ENCODE measurements at places on chromosomes 1 and 21.

- DNase-seq = no peak
These were observed 5.3 kb downstream of the RXFP4 start for GRCh38 chr1:155946633-155947219.

GRCh38 chr1:97603776-97604175 lies 317.1 kb downstream of the DPYD start:
- DNase-seq = no peak

- DNase-seq = no peak
These were observed 58.8 kb downstream of the PRKCZ start for GRCh38 chr1:2108877-2109580.

- no peak for DNase-seq
These were observed 12.5 kb downstream of the EPS15 start for GRCh38 chr1:51506537-51506936.

- no peak for DNase-seq
These were observed 51.0 kb upstream of the ERRFI1 start for GRCh38 chr1:8077120-8077573.

- no peak for DNase-seq
These were observed 141.8 kb upstream of the ADAMTS5 start for GRCh38 chr21:27108701-27109100.

GRCh38 chr1:198153103-198153502 lies 3.7 kb upstream of the NEK7 start:
- no peak for DNase-seq

GRCh38 chr1:161915051-161915503 lies 108.6 kb downstream of the OLFML2B start:
- no peak for DNase-seq

DNA sequence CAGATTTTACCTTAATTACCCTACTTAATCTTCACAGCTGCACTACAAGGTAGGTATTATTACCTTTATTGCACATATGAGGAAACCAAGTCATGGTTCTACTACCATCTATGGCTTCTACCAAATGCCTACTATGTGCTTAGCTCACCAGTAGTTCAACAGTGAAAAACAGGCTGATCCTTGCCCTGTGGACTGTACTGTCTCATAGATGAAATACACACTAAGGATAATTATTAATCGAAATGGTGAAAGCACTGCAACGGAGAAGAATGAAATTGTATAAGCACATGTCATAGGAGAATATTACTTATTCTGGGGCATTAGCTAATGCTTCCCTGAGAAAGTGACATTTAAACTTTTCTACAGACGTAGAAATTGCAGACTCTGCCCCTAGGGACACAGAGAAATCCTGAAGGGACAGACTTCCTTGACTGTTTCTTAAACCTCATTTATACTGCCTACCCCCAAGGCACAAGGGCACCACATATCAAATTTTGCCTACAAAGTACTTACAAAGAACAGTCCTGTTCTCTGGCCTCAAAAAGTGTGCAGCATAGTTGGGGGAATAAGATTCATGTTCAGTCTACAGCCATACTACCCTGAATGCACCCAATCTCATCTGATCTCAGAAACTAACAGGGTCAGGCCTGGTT lies 148.4 kb upstream of the ZC3H11B start:
- DNase-seq = no peak

DNA sequence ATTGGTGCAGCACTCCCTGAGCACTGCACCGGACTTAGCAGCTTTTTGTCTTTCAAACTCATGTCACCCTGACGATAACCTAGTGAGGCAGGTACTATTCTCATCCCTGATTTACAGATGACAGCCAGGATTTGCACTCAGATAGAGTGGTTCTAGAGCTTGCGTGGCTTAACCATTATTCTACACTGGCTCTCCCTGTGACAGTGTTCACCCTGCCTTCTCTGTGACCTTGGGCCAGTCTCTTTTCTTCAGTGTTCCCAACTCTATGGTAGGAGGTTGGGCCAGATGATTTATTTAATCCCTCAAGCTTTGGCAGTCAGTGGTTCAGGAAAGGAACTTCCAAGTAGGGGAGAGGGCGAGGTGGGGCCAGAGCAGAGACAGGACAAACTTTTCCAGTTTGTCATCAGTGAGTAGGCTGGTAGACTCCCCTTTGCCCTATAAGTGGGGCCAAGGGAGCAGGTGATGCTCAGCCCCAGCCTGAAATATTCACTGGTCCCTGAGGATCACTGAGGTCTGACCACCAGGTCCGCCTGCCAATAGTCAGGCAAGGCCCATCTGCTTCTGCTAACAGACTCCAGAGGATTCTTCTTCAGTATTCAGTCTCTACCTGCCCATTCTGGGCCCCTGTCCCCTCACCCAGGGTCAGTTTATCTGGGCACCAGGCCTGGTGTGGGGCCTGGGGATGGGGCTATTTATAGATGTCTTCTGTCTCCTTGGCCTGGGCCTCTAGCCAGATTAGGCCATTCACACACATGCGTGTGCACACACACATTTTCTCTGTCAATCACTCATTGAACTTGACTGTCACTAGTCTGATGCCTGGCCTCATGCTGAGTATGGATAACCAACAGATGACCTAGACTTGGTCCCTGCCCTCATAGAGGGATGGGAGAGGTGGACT lies 8.8 kb upstream of the FABP3 start:
- DNase-seq = no peak

DNA sequence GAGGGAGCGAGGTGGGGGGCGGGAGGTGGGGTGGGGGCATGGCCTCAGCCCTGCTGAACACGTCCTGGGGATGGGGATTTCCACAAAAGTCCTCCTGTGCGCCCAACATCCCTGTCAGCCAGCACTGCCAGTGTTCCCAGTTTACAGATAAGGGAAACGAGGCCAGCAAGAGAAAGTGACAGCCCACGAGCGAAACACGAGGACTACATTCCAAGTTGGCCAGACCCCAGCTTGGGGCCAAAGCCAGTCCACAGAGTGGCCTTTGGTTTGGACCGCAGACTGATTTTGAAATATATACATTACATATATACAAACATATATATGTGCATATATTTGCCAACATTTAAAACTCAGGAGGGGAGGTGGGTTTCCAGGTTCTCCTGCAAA lies 5.0 kb downstream of the FBXO2 start:
- DNase-seq = no peak

DNA sequence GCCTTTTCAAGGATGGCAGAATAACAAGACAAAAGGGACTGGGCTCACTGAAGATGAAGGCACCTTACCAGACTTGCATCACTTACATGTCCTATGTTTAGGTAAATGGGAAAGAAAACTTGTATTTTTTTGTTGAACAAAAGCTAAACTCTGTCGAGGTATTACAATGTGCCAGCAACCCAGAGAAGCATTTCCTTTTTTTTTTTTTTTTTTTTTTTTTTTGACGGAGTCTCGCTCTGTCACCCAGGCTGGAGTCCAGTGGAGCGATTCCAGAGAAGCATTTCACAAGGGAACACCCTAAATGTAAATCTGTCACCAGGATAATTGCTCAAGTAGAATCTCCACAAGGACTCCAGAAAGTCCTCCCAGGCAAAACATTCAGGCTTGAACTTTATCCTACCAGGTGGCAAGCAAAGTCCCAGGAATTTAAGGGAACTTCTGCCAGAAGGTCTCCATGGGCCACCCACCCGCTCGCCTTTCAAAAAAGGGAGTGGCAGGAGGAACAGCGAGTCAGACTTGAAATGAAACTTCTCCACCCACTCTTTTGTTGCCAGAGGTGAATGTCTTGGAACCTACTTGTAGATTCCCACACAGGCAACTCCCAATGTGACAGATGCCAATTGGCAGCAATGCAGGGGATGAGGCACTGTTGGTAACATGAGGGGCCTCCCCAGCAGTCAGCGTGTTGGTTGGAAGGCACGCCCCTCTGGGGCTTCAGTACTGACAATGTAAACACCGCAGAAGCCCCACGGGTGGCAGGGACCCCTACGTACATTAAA lies 125.0 kb downstream of the TIAM1 start:
- DNase-seq = no peak

DNA sequence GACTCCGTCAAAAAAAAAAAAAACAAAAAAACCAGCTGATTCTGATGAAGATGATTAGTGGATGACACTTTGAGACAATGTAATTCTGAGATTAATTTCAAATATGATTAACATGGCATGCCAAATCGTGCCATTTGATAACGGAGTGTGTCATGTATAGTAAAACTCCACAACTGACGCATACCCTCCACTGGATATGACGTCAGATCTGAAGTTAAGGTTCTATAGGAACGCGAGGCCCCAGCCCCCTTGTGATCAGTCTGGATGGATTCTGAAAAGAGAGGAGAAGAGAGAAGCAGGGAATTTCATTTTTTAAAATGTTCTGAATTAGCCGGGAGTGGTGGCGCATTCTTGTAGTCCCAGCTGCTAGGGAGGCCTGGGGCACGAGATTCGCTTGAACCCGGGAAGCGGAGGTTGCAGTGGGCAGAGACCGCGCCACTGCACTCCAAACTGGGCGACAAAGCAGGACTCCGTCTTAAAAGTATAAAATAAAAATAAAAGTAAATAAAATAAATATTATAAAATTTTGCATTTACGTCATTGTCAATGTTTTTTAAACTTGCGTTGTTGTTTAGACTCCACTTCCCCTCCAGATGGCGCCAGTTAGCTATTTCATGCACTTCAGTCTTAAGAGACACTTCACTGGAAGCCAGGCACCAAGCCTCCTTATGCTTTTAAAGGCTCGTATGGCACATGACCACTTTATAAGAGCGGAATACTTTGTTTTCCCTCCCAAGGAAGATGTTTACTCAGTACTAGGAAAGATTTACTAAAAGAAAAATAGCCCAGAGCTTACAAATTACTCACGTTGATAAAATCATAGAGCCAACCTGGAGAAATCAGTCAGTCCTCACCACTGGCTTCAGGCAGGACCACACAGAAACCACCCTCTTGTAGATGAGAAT lies 65.5 kb downstream of the UBE2U start:
- DNase-seq = peak; percentile 38

- DNase-seq = no peak
These were observed 512.1 kb downstream of the LMO4 start for GRCh38 chr1:87840767-87841166.

DNA sequence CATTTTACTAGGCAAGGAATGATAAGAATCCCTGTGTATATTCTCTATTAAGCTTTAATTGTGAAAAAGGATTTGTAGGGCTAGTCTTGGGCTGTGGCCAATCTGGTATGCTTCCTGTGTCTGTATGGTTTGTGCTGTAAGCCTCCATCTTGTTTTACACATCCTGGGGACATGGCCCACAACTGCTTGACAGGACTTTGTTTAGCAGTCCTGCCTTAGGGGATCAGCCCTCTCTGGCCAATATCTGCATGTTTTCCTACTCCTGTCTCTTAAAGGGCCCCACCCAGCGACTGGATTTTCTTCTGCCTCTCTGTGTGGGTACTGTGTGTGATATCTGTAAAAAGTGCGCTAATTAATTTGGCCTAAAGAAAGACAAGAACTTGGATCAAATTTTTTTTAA lies 813.2 kb downstream of the PLA2G4A start:
- DNase-seq = no peak

DNA sequence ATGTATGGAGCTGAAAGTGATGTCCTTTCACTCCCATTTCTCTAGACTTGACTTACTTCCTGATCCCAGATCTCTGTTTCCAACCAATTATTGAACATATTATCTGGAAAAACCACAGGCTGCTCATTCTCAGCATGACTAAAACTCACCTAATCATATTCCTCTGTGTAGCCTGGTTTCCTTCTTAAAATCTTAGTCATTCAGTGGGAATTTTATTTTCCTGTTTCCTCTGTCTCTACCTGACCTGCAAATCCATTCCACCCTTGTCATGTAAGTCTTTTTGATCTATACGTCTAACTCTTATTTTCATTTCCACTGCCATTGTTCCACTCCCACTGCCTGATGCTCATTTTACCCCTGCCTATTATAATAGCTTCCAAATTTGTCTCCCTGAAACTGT lies 67.9 kb upstream of the APOBEC4 start:
- no peak for DNase-seq

DNA sequence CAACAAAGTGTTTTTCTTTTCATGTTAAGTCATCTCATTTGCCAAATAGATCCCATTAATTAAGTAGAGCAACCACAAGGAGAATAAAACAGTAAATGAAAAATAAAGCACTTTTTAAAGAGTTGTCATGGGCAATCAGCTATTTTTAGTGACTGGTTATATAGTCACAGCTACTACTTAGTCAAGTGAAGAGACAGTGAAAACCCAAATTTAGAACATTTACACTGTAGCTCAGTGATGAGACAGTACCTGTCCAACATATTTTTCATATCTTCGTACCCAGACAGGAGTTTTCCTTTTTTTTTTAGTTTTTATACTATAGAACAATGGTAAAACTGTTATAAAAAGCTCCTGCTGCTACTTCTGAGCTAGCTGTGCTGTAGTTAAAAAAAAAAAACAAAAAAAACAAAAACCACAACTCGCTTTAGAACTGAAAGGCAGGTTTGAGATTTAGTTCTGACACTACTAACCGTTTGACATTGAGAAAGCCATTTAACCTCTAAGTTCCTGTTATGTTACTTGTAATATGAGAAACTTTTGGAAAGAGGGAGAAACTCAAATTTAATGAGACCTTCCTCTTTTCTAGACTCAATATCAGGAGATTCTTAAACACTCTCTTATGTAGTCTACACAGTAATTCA lies 777.5 kb downstream of the ADGRL2 start:
- DNase-seq = no peak

GRCh38 chr1:29271724-29272123 lies 35.4 kb downstream of the PTPRU start:
- DNase-seq = no peak

DNA sequence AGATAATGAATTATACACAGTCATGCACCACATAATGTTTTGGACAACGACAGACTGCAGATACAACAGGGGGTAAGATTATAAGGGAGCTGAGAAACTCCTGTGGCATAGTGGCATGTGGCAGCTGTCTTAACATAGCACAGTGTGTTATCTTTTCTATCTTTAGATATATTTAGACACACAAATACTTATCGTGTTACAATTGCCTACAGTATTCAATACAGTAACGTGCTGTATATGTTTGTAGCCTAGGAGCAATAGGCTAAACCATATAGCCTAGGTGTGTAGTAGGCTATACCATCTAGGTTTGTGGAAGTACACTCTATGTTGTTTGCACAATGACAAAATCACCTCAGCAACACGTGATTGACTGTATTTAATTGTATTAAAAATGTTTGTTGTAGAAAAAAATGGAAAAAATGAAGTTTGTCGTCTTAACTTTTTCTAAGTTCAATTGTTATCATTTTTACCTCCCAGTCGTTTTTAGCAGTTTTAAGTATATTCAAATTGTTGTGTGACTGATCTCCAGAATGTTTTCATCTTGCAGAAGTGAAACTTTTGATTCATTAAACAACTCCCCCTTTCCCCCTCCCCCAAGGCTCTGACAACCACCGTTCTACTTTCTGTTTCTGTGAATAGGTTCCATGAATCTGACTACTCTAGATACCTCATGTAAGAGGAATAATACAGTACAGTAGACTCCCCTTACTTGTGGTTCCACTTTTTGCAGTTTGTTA lies 351.0 kb upstream of the B3GALT2 start:
- peak; percentile 7 for DNase-seq

GRCh38 chr1:16971341-16972188 lies 8.9 kb downstream of the MFAP2 start:
- no peak for DNase-seq
